GDM1 (cell line): ENCODE measurements at places on chromosomes 7 and 10.

GRCh38 chr7:25851332-25852210 is 300.4 kb upstream of the NFE2L3 start:
- DNase-seq = peak; percentile 35

GRCh38 chr10:129962031-129962871 is 1.8 kb downstream of the EBF3 start:
- DNase-seq = peak; percentile 13

- DNase-seq = no peak
Measured at GRCh38 chr7:136293841-136294391, 316.8 kb upstream of the MTPN start.

- no peak for DNase-seq
Measured at GRCh38 chr7:110604206-110604605, 486.7 kb upstream of the LRRN3 start.

GRCh38 chr10:86630079-86630478 is 24.3 kb upstream of the OPN4 start:
- DNase-seq = no peak
